ENCODE measurements at places on chromosomes 6 and 20.

GRCh38 chr6:84515067-84515466, 249.3 kb downstream of the TBX18 start:
- DNase-seq = no peak

- peak; percentile 93 for DNase-seq
Measured at GRCh38 chr20:50071039-50071888, 41.7 kb downstream of the UBE2V1 start.

- no peak for DNase-seq
Measured at GRCh38 chr6:128516514-128516898, 3.9 kb downstream of the PTPRK start.

- DNase-seq = no peak
Measured at GRCh38 chr20:45109634-45110033, 5.3 kb downstream of the WFDC5 start.

DNA sequence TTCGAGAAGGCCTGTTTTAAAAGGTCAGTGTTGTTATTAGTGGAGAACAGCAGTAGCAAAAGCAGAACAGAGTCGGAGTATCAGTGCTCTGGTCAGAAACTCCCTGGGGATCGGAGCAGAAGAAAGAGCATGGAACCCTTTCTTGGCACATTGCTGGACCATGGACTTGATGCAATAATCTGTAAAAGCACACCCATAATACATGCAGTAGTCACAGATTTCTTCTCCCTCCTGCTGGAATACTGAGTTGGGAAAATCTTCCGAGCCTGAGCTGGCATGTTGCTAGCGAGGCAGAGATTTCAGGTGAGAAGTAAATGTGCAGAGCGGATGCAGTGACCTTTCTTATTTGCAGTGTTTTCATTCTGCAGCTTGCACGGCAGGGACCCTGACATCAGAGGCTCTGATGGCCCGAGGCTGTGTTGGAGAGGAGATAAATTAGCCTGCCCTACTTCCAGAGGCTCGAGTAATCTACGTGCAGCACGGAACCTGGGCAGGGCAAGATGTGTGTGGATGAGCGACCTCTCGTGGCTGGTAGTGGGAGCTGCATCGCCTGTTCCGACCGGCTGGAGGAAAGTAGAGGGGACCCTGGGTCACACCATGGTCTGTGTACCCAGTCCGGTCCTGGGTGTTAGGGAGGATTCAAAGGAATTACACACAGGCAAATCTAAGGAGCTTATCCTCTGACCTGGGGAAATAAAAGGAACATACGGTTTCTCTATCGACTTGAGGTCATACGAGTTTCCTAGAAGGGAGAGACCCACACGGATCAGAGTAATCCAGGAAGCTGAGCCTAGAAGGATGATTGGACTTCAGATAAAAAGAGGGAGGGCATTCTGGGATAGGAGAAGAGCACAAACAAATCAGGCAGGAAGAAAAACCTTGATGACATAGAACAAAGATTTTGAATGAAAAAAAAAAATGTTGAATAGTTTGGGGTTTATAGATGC, 137.0 kb upstream of the STMND1 start:
- peak; percentile 58 for DNase-seq

DNA sequence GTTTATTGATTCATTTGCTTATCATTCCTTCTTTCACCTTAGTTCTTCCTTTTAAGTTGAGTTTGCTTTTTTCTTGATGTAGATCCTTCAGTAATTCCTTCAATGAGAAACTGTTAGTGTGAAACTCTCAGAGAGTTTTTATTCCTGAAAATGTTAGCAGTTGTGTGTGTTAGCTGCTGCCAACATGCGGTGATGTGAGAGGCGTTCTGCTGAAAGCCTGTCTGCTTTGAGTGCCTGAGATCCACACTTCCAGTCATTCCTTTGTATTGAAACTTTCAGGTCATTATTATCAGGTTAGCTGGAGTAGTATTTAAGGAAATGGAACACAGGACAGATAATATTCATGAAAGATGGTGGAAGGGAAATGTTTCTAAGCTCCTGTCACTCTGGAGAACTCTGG, 70.0 kb upstream of the SUPT3H start:
- DNase-seq = no peak

DNA sequence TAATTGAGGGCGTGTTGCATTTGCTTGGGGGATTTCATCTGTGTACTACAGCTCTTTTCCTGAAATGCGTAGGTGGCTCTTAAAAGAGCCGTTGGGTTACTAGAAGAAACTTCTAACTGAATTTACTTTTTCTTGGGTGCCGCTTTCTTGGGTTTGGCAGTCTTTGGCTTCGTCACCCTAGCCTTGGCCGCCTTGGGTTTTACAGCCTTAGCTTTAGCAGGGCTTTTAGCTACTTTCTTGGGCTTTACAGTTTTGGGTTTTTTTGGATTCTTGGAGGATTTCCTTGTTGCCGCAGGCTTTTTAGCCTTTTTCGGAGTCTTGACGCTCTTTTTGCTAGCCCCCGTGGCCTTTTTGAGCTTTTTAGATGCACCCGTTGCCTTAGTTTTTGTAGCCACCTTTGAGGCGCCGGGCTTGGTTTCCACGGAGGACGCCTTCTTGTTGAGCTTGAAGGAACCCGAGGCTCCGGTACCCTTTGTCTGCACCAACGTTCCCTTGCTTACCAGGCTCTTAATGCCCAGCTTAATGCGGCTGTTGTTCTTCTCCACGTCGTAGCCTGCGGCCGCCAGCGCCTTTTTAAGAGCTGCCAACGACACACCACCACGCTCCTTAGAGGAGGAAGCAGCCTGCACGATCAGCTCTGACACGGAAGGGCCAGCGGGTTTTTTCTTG, 54.5 kb downstream of the TRIM38 start:
- no peak for DNase-seq

DNA sequence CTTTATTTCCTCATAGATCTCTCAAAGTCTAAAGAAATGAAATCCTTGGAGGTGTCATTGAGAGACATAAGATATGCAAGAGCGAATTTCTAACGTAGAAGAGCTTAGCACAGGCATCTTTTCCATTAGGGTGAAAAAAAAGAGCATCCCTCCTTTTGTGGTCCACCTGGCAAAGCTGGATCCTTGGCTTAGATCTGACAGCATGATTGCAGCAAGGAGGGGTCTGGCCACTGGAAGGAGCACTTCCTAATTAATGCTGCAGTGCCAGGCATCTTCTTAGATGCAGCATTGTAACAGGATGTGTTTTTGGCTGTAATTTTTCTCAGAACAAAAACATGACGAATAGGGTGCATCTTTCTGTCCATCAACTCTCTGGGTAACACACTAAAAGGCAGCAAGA, 60.1 kb upstream of the TFAP2D start:
- no peak for DNase-seq

- no peak for DNase-seq
Measured at GRCh38 chr6:122839906-122840305, 50.8 kb downstream of the SMPDL3A start.

GRCh38 chr6:3226481-3227362, 731 bp downstream of the TUBB2B start:
- DNase-seq = no peak

DNA sequence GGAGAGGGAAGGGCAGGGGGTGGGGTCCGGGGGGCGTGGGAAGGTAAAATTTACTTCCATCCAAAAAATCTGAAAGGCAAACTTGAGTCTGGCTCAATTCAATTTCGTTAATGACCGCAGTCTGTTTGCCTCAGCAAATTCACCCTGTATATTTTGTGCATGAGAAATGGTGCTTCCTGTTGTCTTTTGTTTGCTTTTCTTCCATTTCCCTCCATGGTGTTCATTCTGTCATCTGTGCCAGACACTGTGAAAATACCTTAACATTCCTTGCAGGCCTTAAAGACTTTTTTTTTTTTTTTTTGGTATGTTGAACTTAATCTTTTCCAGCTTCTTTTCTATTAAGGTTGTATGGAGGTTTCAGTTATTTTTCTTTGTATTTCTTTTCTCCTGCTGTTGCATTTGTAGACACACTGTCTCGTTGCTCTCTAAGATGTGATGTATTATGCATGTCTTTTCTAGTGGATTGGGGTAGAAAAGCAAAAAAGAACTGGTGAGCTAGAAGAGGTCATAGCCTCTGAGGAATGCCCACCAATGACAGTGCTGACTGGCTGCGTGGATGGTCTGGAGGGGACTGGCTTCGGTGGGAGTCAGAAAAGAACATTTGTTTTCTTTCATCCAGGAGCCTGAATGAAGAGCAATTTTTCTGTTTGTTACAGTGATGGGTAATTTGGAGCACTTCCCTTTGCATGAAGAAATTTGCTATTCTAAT, 585.0 kb upstream of the MAP3K7 start:
- no peak for DNase-seq

- no peak for DNase-seq
Measured at GRCh38 chr6:1336246-1336843, 24.4 kb downstream of the FOXQ1 start.

DNA sequence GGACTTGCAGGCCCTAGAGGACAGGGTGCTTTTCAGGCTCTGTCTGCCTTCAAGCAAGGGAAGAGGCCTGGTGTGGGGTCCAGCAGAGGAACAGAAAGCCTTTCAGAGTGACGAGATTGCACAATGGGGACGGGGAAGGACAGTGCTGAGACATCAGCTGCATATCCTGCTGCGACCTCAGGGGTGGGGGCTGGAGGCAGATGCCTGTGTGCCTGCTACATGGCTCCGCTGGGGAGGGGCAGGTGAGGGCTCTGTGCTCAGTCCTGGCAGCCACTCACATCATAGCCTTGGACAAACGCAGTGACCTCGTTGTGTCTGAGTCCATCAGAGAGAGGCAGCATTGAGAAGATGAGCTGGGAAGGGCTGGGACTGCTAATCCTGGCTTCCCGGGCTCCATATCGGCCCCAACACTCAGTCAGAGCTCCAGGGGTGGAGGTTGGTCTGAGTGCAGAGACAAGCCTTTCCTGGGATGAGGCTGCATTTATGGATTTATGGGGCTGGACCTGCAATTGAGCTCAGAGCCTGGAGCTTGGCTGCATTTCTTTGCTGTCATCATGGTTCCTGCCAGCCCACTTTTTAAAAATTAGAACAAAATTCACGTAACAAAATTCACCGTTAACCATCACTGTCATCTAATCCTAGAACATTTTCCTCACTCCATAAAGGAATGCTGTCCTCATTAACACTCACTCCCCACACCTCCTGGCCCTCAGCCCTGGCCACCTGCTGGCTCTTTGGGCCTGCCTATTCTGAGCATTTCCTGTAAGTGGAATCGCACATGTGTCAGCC, 196.9 kb upstream of the SLC24A3 start:
- no peak for DNase-seq
